ENCODE measurements at places on chromosomes 7 and 10.

GRCh38 chr7:151013733-151014497 is 10.4 kb downstream of the ATG9B start:
- DNase-seq: peak; percentile 76

- no peak for DNase-seq
Observed at GRCh38 chr7:122790132-122790531, 87.4 kb upstream of the RNF148 start.

DNA sequence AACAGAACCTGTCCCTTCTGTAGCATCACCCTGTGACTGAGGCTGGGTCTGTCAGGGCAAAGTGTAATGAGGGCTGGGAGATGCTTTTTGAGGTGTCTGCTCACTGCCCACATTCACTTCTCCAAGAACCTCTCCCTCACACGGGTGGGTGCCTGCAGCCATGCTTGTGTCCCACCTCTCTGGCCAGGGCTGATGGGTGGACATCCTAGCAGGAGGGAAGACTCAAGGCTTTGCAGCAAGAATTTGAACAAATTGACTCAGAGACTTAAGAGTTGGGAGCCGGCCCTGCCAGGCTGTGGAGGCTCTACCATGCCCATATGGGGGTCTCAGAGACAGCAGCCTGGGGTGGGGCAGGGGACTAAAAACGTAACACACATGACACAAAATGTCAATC is 33.4 kb downstream of the GOLGA7B start:
- no peak for DNase-seq

DNA sequence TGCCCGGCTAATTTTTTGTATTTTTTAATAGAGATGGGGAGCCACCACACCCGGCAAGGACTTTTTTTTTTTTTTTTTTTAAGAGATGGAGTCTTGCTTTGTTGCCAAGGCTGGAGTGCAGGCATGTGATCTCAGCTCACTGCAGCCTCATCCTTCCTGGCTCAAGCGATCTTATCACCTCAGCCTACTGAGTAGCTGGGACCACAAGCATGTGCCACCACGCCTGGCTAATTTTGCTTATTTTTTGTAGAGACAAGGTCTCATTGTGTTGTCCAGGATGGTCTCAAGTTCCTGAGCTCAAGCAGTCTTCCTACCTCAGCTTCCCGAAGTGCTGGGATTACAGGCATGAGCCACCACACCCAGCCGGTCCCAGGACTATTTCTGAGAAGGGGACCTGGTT is 9.3 kb upstream of the MCU start:
- DNase-seq: no peak

- no peak for DNase-seq
Observed at GRCh38 chr10:16776896-16777295, 40.3 kb downstream of the RSU1 start.

GRCh38 chr10:8840356-8840755 is 785.9 kb downstream of the GATA3 start:
- DNase-seq: no peak

DNA sequence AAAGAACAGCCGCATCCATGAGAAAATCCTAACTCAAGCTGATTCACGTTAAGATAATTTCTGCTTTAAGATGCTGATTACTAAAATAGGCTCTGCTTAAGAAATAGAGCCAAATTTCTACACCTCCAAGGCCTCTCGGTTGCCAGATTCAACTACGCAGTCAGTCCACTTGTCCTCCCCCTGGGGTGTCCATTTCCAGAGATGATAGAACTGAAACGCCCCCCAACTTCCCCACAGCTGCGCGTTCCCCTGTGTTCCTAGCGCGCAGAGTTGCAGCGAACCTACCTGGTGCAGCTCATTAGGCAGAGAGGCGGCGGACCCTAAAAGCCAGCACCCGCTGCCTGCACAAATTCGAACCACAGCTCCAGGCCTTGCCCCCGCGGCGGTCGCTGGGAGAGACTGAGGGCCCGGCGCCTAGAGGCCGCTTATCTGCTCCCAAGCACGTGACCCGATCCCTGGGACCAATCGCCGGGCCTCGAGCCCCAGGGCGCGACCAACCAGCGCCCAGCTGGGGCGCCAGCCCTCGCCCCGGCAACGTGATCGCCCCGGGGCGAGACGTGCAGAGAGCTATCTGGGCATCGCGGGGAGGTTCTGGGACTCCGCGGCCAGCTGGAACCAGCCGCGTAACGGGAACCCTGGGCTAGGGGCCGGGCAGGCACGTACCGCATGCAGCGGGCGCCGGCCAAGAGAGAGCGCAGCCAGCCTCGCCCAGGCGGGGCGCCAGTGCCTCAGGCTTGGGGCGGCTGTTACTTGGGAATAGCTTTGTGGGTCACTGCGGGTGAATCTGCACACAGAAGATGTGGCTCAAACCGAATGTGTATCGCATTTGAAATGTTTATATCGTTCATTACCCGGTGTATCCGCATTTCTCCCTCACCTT is at the start of gene PPP1R3C:
Gene PPP1R3C (minus strand): TSS at position 401 of the 880 bp plus-strand sequence. CDS start 102 bp downstream, at position 299.
- peak; percentile 3 for DNase-seq

- no peak for DNase-seq
Observed at GRCh38 chr7:13848681-13849131, 140.8 kb downstream of the ETV1 start.

DNA sequence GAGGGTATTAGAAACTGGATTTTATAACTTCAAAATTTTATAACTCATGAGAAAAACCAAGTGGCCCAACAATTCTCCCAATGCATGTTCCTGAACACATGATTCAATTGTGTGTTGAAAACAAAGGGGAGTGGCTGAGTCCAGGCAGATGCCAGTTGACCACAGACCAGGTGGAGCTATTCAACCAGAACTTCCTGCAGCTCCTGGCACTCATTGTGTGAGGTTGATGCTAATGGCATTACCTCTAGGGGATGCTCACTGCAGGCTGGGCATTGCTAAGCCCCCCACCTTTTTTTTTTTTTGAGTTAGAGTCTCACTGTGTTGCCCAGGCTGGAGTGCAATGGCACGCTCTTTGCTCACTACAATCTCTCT is 20.3 kb downstream of the MYOF start:
- DNase-seq: no peak

- no peak for DNase-seq
Observed at GRCh38 chr10:103856797-103857170, 1.4 kb upstream of the SH3PXD2A start.

GRCh38 chr10:18122753-18123152 is 17.5 kb upstream of the CACNB2 start:
- no peak for DNase-seq

DNA sequence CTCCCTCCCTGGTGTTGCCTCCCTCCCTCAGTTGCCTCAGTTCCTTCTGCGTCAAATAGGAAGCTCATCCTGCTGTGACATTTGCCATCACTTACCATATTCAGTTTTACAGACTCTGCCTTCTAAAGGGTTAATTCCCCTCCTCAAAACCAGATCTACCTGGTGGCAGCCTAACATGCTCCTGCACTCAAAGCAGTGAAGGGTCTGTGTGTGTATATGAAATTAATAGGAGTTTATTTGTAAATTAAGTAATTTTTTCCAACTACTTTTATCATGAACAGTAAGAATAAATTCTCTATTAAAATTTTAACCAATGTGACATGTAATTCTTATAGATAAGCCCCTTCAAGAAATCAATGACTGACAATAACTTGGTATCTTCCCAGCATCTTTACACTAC is 158.6 kb upstream of the INSYN2A start:
- DNase-seq: no peak

GRCh38 chr7:1140476-1141104 is 19.4 kb downstream of the ZFAND2A start:
- no peak for DNase-seq

DNA sequence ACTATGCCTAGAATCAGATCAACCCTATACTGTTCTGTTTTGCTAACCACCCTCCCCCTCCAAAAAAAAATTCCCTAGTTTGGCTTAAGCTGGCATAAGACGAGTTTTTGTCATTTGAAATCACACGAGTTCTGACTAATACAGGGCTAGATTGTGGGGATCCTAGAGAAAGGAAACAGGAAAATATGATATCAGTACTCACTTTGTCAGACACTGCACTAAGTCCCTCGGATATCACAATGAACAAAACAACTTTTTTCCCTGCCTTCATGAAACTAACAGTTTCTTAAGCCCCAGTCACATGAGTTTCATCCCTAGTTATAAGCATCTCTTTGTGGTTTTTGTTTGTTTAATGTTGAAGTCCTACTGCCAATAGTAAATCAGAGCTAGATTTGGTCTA is 118.5 kb downstream of the ITGB8 start:
- DNase-seq: no peak

GRCh38 chr10:69980672-69981071 is 72.0 kb upstream of the MACROH2A2 start:
- no peak for DNase-seq

DNA sequence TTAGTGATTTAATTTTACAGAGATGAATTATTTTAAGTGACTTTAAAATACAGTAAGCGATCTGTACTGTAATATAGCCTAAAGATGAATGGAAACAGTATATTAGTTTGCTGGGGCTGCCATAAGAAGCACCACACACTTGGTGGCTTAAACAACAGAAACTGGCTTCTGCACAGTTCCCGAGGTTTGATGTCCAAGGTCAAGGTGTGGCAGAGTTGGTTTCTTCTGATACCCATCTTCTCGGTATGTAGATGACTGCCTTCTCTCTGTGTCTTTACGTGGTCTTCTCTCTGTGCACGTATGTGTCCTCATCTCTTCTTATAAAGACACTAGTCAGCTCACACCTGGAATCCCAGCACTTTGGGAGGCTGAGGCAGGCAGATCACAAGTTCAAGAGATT is 64.0 kb upstream of the KMT2E start:
- no peak for DNase-seq
